ENCODE measurements at places on chromosomes 1 and 21. TPM values are rescaled to one million over a fixed set of nuclear protein-coding genes. Genes with fewer than 3 reads are reported as not detected.
A peak's percentile ranks its signal among the peaks of the same experiment; 100 is the strongest.

OR2M3 gene
- not detected for total RNA-seq

SERBP1 gene
- 420 TPM for total RNA-seq

CCDC17 gene
- 4.0 TPM for total RNA-seq

GRCh38 chr21:14995695-14996490 is 68.9 kb downstream of the NRIP1 start:
- peak; percentile 89 for DNase-seq

Data from fibroblast of the aortic adventitia (primary cell).